ENCODE measurements at places on chromosomes 1 and 21. TPM values are rescaled to one million over a fixed set of nuclear protein-coding genes. Genes with fewer than 3 reads are reported as not detected.

The RHBDL2 gene
- not detected for total RNA-seq

The TRIM46 gene
- 10.2 TPM for total RNA-seq

The SEC16B gene
- total RNA-seq = not detected

The RBBP5 gene
- total RNA-seq = 21.5 TPM

The TENT5C gene
- total RNA-seq = 4.9 TPM

The OSCP1 gene
- 0.96 TPM for total RNA-seq

The ALPL gene
- total RNA-seq = not detected

The AVPR1B gene
- not detected for total RNA-seq

The ATF3 gene
- total RNA-seq = 23.0 TPM

The LEMD1 gene
- total RNA-seq = not detected

The FAM72D gene
- 8.7 TPM for total RNA-seq

The EPHX1 gene
- 1.0 TPM for total RNA-seq

The PTGFR gene
- total RNA-seq = not detected

The PIK3R3 gene
- total RNA-seq = 3.6 TPM

The OR10X1 gene
- not detected for total RNA-seq

The DCDC2B gene
- not detected for total RNA-seq

The BRDT gene
- not detected for total RNA-seq

The TUFT1 gene
- total RNA-seq = 2.3 TPM

The LIN28A gene
- total RNA-seq = not detected

The IQGAP3 gene
- total RNA-seq = 10.3 TPM

The RUNX3 gene
- 133 TPM for total RNA-seq

The IFFO2 gene
- 31.8 TPM for total RNA-seq

The ATP5IF1 gene
- 132 TPM for total RNA-seq

The LCE1C gene
- total RNA-seq = not detected

The UBE2G2 gene
- total RNA-seq = 137 TPM
